ENCODE measurements at places on chromosomes 13 and 19.
A peak's percentile ranks its signal among the peaks of the same experiment; 100 is the strongest.

DNA sequence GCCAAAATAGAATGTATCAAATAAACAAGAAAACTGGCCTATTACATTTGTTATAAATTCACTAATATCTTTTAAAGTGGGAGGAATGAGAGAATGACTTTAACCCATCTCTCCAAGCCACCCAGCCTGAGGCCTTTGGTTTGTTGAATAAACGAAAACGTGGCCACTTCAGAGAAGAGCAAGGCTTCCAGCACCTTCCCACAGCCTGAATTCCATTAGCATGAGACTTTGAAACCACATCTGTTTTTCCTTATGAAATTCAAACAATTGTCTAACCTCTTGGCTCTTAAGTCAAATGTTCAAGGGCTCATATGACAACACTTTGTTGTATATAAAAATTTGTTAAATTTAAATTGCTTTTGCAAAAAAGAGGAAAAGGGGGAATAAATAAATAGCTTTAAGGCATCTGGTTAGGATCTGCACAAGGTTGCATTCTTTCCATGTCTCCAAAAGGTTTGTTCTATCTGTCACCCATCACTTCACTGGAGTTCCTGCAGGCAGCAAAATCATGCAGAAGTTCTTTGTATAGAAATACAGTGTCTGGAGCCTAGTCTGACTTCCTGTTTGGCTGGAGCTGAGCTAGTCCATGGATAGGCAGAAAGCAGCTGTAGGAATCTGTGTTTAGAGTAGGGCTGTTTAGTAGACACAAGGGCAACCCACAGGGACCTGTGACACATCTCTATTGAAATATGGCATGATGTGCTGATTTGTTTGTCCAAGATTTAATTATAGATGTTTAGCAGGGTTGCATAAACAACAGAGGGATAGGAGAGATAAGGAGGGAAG lies 502.3 kb downstream of the KCTD12 start:
- DNase-seq, result peak; percentile 13

DNA sequence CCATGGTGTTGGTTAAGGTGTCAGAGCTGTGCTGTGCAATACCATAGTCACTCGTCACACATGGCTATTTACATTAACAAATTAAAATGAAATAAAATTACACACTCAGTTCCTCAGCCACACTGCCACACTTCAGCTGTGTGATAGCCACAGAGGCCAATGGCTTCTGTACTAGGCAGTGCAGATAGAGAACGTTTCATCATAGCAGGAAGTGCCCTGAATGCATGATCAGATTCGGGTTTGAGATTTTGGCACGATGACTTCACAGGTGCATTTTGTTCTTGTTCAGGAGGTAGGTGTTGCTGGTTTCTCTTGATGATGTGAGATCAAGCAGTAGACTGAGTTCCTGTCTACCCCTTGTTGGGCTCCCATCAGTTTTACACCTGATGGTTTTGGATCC lies 6.5 kb downstream of the ARMC6 start:
- DNase-seq, result no peak

- no peak for DNase-seq
Observed at GRCh38 chr19:58361900-58362271, 665 bp downstream of the ZNF497 start.

DNA sequence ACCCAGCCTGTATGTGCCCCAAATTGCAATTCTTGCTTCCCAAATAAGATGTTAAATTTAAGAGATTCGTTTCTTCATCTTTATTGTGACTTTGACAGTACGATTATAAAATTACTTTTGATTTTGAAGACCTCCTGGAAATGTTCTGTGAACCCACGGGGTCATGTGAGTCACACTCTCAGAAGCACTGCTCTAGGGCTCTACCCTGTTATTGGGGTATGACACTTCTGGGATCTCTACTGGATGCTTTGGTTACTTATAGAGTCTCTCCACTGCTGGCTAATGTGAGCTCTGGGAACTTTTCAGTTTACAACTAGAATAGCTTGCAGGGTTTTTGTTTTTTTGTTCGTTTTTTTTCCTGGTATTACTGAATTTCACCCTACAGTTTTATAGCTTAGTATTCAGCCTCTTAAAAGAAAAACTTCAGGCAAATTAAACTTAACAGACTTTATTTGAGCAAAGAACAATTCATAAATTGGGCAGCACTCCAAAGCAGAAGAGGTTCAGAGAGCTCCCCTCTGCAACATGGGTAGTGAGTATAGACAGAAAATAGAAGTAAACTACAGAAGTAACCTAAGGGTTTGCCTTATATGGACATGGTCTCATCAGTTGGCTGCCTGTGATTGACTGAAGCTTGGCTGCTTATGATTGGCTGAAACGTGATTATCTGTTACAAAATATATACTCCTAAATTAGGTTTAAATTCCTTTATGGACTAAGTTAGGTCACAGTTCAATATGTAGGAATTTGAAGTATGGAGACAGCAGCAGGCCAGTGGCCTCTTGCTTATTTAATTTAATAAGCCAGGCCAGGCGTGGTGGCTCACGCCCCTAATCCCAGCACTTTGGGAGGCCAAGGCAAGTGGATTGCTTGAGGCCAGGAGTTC lies 28.5 kb upstream of the PSPC1 start:
- DNase-seq, result no peak

DNA sequence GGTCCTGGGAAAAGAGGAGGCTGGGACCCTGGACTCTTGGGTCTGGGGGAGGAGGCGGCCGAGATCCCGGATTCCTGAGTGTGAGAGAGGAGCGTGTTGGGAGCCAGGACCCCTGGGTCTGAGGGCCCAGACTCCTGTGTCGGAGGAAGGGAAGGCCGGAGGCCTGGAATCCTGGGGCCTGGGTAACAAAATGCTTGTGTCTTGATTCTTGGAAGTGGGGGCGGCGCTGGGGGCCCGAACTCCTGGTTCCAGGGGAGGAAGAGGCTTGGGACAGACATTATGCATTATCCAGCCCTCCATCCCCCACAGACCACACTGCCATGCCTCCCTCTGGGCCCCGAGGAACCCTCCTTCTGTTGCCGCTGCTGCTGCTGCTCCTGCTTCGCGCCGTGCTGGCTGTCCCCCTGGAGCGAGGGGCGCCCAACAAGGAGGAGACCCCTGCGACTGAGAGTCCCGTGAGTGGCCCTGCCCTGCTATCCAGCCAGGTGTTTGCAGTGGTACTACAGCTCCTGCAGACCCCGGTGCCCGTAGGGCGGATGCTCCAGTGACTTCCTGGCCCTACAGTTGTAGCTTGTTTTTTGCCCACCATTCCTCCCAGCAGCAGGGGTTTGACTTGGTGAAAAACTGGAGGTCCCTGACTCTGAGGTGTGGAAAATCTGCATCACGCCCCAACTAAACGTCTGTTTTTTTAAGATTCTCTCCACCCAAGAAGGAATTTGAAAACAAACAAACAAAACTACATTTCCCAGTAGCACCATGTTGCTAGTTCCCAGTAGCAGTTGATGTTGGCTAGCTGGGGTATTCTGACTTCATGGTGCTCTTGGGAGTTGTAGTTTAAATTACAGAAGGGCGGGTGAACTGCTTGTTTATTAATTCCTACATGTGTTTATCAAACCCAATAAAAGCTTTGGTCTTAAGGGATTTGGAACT lies 630 bp downstream of the NUCB1 start:
- no peak for DNase-seq

DNA sequence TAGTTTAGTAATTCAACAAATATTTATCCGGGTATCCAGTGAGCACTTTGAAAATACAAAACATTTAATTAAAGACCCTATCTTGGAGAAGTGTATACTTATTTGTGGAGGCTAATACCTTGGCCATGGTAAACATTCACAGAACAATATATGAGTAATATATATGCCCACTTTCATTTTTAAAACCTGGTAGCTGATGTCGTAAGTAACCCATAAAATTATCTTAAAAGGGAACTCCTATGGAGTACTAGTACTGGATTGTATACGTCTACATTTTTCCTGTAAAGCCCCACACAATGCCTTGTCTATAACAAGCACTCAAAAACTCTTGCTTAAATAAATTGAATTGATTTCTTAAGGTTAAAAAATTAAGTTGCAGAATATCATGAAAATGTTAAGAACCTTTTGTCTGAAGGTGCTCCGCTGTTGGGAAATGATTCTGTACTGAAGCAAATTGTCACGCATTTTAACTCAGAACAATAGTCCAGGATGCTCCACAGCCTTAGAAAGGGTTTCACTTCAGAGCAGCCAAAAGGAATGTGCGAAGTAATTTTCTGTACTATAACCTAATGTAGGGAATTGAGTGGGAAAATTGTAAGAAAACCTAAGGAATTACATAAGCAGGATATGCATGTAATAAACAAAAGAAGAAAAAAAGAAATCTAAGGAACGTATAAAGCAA lies 58.9 kb upstream of the C1QTNF9 start:
- DNase-seq, result no peak

DNA sequence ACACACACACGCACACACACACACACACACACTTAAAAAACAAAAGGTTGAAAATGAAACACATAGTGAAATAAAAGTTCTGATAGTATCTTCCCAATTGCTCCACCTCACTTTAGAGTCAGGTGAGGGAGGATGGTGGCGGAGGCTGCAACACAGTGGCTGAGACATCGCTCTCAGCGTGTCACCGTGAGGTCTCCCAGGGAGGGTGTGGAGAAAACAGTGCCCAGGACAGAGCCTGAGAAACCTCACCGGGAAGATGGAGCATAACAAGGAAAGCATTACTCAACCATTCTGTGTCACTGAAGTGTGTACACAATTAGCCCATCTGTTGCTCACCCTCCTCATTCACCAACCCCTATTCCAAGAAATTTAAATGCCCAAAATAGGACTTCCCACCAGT lies 111.4 kb upstream of the USP29 start:
- no peak for DNase-seq

DNA sequence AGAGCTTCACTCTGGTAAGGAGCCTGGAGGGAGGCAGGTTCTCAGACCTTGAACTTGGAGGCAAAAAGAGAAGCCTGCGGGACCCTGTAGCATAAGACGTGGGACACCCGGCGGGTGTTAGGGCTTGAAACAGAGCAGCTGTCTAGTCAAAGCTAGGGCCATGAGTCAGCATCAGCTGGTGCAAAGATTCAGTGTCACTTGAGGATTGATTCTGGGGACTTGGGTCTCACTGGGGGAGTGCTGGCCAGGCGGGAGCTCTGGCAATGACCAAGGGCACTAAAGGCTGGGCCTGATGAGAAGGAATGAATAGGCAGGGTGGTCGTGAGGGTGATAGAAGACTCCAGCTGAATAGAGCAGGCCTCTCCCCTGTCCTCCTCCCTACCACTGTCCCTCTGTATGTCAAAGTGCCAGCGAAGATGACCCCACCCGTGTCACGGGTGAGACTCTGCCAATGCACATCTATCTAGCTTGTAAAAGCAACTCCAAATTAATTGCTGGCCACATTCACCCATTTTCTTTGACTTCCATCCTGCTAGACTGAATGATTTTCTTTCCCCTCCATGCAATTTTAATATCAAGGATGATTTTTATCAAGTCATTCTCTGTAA lies 97.1 kb downstream of the MBNL2 start:
- DNase-seq, result peak; percentile 76

DNA sequence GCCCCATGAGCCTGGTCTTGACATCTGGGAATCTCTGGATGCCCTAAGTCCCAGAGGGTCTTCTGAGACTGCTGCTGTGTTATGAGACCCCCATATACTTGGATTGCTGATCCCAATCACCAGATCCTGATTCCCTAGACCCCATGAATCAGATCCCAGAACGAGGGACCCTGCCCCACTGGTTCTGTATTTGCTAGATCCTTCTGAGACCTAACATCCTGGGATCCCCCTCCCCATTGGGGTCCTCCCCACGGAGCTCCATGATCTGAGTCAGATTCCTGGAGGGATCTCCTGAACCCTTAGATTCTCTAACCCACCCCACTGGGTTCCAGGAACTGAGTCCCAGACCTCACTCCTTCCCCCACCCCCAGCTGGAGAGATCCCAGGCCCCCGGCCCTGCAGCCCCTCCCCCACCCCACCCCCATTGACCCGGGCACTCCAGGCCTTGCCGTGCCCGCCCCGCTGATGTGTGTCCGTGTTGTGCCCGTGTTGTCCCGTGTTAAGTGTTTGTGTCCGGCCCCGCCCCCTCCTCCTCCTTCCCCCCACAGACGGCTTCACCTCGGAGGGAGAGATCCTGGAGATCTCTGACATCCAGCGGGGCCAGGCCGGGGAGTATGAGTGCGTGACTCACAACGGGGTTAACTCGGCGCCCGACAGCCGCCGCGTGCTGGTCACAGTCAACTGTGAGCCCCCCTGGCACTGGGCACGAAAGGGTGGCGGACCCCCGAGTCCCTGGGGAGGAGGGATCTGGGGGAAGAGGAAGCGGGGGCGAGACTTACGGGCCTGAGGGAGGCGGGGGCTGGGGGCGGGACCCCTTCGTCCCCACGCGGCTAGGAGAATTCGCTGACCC lies 15.0 kb downstream of the IGLON5 start:
- DNase-seq, result no peak

- no peak for DNase-seq
Observed at GRCh38 chr13:48653472-48653939, at the start of gene CYSLTR2. Gene CYSLTR2, plus strand, starts transcription at chr13:48653929. Its CDS starts 52,889 bp downstream, at chr13:48706818.

- peak; percentile 89 for DNase-seq
Observed at GRCh38 chr13:112587212-112587763, 665 bp downstream of the TUBGCP3 start.

- DNase-seq, result no peak
Observed at GRCh38 chr13:71368336-71368735, 498.7 kb downstream of the DACH1 start.

GRCh38 chr13:47186471-47186870 lies 289.6 kb upstream of the HTR2A start:
- no peak for DNase-seq

DNA sequence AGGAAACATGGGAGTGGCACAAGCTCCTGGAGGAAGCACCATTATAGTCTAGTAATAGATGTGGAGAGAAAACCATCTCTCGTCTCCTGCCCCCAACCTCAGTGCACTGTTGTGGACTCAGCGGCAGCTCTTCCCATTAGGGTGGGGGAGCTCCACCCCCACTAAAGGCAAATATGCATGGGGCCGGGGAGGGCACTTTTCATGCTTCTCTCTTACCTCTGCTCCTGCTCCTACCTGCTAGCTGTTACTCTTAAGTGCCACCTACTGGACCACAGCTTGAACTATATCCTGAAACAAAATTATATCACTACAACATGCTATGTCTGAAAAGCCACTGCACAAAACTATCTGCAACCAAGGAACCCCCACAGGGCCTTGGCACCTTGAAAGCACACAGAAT lies 112.6 kb upstream of the DACH1 start:
- no peak for DNase-seq

DNA sequence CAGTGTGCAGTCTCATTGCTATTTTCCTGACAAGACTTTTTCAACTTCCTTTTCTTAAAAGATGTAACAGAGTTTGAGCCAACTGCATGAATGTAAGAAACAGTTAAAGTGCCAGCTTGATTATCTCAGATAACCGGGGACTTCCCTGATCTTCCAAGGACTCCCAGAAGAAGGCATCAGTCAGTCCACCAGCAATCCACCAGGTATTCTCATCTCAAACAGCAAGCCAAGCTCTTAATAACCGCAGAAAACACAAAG lies 350.1 kb downstream of the LIG4 start:
- no peak for DNase-seq

Data from gastrocnemius medialis (tissue), 4 donors.